ENCODE measurements at places on chromosomes 6 and 20. TPM values are rescaled to one million over a fixed set of nuclear protein-coding genes. Genes with fewer than 3 reads are reported as not detected.

DNA sequence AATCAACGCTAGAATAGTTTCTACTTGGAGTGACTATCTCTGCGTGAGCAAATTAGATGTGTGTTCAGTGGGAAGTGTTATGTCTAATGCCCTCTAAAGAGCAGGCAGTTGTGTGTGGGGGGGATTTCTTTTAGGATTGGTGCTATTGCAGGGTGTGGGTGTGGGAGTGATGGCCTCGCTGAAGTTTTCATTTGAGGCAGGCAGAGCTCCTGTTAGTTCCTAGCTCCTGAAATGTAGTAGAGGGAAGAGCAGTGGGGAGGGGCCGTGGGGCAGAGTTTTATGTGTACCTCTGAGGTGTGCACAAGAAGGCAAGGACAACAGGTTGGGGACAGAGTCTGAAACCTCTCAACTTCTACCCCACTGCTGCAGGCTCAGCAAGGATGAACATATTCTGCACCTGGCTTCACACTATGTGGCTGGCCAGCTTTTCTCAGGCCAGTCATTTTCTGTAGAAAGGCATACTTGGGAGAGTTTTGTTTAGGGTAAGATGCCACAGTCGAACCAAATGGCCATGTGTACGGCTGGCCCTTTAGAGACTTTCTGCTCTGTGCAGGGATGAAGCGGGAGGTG, 229.2 kb upstream of the SUPT3H start:
- no peak for DNase-seq
- H3K4me3 ChIP-seq, result no peak overlapping the region

Gene SCRT2
- not detected for total RNA-seq

DNA sequence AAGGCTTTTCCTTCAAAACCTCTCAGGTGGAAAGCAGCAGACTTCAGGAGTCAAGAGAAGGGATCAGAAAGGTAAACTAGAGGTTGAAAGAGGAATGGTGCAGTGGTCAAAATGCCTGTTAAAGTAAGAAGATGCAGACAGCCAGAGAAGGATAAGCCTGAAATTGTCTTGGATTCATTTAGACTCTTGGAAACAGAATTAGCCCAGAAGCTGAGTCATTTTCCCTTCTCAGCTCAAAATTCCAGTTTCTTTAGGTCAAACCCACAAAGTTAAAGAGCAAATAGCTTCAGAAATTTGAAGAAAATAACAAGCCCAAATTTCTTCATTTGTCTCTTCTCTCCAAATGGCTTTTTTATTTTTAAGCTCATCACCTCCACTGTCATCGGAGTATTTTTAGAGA, 73.9 kb downstream of the DHX35 start:
- no peak overlapping the region for H3K27ac ChIP-seq
- no peak for DNase-seq
- H3K36me3 ChIP-seq, result peaks cover 62% of the 10 kb centered on the region
- no peaks in the 10 kb centered on the region for H3K27me3 ChIP-seq
- no peaks in the 10 kb centered on the region for H3K4me1 ChIP-seq
- H3K4me3 ChIP-seq, result no peak overlapping the region

- peaks cover 18% of the 10 kb centered on the region for H3K4me1 ChIP-seq
- no peaks in the 10 kb centered on the region for H3K36me3 ChIP-seq
- no peak for DNase-seq
Observed at GRCh38 chr6:33863084-33863483, 59.3 kb upstream of the MLN start.

Gene PEX7
- total RNA-seq, result 7.4 TPM

DNA sequence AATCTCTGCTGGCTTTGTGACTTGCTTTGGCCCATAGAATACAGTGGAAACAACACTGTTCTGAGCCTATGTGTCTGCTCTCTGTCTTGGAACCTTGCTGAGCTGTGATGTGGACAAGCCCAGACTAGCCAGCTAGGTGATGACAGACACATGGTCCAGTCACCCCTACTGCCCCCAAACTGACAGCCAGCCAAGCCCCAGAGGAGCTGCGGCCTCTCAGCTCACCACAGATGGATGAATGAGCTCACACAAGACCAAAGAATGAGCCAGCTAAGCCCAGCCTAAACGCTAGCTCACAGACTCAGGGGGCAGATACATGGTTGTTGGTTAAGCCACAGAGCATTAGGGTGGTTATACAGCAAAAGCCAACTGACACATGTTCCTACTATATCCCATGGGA, 4.1 kb downstream of the AARS2 start:
- H3K4me1 ChIP-seq, result peaks cover 10% of the 10 kb centered on the region
- H3K4me3 ChIP-seq, result no peak overlapping the region
- no peak for DNase-seq

- DNase-seq, result no peak
- H3K4me3 ChIP-seq, result no peak overlapping the region
- H3K27ac ChIP-seq, result no peak overlapping the region
- H3K4me1 ChIP-seq, result no peaks in the 10 kb centered on the region
Observed at GRCh38 chr20:61571916-61572711, 320.1 kb downstream of the CDH4 start.

- H3K36me3 ChIP-seq, result no peaks in the 10 kb centered on the region
- no peak overlapping the region for H3K4me3 ChIP-seq
- no peak for DNase-seq
Observed at GRCh38 chr20:7772371-7772770, 167.9 kb downstream of the HAO1 start.

- no peaks in the 10 kb centered on the region for H3K27me3 ChIP-seq
- H3K4me3 ChIP-seq, result no peak overlapping the region
- no peaks in the 10 kb centered on the region for H3K36me3 ChIP-seq
- DNase-seq, result no peak
- no peak overlapping the region for H3K27ac ChIP-seq
Observed at GRCh38 chr6:39072830-39073229, 24.2 kb downstream of the GLP1R start.

Gene SIM1
- 0.05 TPM for total RNA-seq

Gene PTCRA
- total RNA-seq, result 145 TPM

Gene RCAN2
- total RNA-seq, result 2.0 TPM

- no peak overlapping the region for H3K4me3 ChIP-seq
- no peaks in the 10 kb centered on the region for H3K27me3 ChIP-seq
- DNase-seq, result peak; percentile 33
- peak overlapping the region; percentile 74 for H3K27ac ChIP-seq
- peaks cover 9% of the 10 kb centered on the region for H3K4me1 ChIP-seq
Observed at GRCh38 chr6:130525408-130525807, 159.6 kb downstream of the TMEM200A start.

- no peak overlapping the region for H3K4me3 ChIP-seq
- H3K4me1 ChIP-seq, result no peaks in the 10 kb centered on the region
- H3K27ac ChIP-seq, result no peak overlapping the region
- no peak for DNase-seq
- no peaks in the 10 kb centered on the region for H3K36me3 ChIP-seq
- H3K27me3 ChIP-seq, result no peaks in the 10 kb centered on the region
Observed at GRCh38 chr6:31470801-31471200, 27.1 kb upstream of the MICB start.

DNA sequence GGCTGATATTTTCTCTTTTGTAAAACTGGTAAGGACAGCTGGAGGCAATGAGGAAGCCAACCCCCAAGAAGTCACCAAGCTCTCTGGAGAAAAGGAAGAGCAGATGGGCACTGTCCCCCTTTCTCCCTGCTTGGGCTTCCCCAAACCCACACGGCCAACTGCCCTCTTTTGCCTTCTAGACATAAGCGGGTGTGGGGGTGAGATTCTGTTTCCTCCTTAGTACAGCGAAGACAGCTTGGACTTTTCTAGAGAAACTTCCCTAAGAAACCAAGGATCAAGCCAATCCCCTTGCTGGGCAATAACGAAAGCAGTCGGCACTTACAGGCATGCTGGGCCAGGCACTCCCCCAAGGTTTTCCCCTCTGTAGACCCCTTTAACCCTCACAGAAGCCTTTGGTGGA, 110.3 kb downstream of the CDC5L start:
- H3K4me3 ChIP-seq, result no peak overlapping the region
- no peaks in the 10 kb centered on the region for H3K27me3 ChIP-seq
- H3K4me1 ChIP-seq, result no peaks in the 10 kb centered on the region
- no peaks in the 10 kb centered on the region for H3K36me3 ChIP-seq
- no peak overlapping the region for H3K27ac ChIP-seq
- DNase-seq, result no peak

GRCh38 chr20:21324126-21324525, 21.0 kb downstream of the XRN2 start:
- no peaks in the 10 kb centered on the region for H3K4me1 ChIP-seq
- no peaks in the 10 kb centered on the region for H3K36me3 ChIP-seq
- no peak for DNase-seq
- H3K27ac ChIP-seq, result no peak overlapping the region
- H3K27me3 ChIP-seq, result no peaks in the 10 kb centered on the region
- no peak overlapping the region for H3K4me3 ChIP-seq

DNA sequence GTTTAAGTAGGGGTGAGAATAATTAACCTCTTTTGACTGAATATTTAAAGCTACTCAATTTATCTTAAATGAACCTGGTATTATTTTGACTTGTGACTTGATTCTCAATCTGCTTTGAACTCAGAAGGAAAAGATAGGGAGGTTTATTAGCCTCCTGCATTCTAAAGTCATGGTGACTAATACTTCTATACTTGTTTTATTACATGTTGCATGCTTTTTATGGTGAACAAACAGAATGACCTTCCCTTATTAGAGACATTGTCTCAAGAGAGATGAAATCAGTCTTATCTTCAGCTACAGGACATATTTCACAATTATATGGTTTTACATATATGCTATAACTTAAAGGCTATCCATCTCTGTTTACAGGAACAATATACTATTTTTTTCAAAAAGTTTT, 336.9 kb downstream of the KHDRBS2 start:
- DNase-seq, result no peak
- H3K4me3 ChIP-seq, result no peak overlapping the region
- no peaks in the 10 kb centered on the region for H3K36me3 ChIP-seq
- H3K4me1 ChIP-seq, result no peaks in the 10 kb centered on the region

DNA sequence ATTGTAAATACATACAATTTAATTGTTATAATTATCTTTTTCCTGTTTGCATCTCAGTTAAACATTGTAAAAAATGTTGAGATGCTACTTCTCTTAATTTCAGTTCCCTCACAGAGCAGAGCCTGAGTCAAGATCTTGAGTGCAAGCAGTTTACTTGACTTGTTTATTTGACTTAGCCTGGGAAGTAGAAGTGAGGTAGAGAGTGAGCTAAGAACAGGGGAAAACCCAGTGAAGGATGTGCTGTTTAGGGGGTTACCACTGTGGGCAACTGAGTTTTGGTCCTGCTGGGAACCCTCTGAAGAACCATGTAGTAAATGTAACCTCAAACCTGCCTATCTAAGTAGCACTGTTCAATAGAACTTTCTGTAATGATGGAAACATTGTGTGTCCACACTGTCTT, 495.2 kb upstream of the FLRT3 start:
- DNase-seq, result no peak
- H3K27ac ChIP-seq, result no peak overlapping the region
- H3K36me3 ChIP-seq, result no peaks in the 10 kb centered on the region

DNA sequence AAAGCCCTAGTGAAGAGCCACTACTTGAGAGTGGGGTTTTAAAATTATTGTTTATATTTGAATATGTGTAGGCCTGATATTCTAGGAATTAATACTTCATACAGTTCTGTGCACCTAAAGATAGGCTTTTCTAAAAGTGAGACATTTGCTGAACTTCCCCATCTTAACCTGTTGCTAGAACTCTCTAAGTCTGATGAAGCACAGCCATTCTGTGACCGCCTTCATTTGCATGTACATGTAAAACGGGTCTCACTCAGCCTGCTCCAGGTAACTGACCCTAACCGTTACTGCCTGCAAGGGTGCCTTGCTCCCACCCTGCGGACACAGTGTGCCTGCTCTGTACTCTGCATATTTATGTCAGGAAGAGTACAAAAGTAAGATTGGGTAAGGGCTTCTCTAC, 44.3 kb upstream of the IRF4 start:
- no peaks in the 10 kb centered on the region for H3K27me3 ChIP-seq
- DNase-seq, result no peak
- no peak overlapping the region for H3K27ac ChIP-seq
- peaks cover 4% of the 10 kb centered on the region for H3K36me3 ChIP-seq
- H3K4me3 ChIP-seq, result no peak overlapping the region

GRCh38 chr6:69337311-69337710, 459.5 kb downstream of the LMBRD1 start:
- H3K36me3 ChIP-seq, result no peaks in the 10 kb centered on the region
- no peak overlapping the region for H3K4me3 ChIP-seq
- H3K27ac ChIP-seq, result no peak overlapping the region
- no peak for DNase-seq
- no peaks in the 10 kb centered on the region for H3K4me1 ChIP-seq

DNA sequence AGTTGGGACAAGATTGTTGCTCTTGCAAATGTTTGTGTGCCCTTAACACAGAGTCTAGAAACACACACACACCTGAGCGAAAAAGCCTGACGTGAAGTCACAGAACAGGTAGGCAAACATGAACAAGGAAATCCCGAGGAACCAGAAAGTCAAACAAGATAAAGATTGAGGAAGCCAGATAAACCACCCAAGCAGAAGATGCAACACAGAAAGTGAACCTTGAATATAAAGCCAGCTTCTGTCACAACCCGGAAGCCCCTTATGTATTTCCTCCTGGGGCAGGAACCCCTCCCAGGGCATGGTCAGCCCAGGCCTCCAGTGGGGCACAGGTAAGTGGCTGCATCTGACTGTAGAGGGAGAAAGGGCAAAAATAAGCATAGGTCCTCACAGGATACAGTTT, 158.2 kb upstream of the SUPT3H start:
- DNase-seq, result no peak
- no peaks in the 10 kb centered on the region for H3K27me3 ChIP-seq
- H3K27ac ChIP-seq, result no peak overlapping the region
- no peaks in the 10 kb centered on the region for H3K4me1 ChIP-seq
- no peaks in the 10 kb centered on the region for H3K36me3 ChIP-seq
- no peak overlapping the region for H3K4me3 ChIP-seq

GRCh38 chr6:48610846-48611245, 499.8 kb upstream of the PTCHD4 start:
- H3K36me3 ChIP-seq, result no peaks in the 10 kb centered on the region
- H3K4me3 ChIP-seq, result no peak overlapping the region
- H3K27me3 ChIP-seq, result no peaks in the 10 kb centered on the region
- no peaks in the 10 kb centered on the region for H3K4me1 ChIP-seq

DNA sequence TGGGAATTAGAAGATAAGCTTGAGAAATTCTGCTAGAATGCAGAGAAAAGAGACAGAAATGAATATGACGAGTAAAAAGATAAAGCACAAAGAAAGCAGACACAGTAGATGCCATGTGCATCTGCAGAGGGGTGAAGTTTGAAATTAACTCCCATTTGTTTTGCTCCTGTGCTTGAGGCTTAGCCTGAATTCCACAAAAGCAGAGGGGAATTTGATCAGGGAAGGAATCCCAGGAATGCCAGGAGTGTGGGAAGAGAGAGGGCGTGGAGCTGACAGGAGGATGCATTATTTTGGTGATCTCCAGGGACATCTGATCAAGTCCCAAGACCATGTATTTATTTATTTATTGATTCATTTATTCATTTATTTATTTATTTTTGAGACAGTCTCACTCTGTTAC, 55.6 kb downstream of the SLC22A1 start:
- H3K27ac ChIP-seq, result no peak overlapping the region
- no peaks in the 10 kb centered on the region for H3K4me1 ChIP-seq
- H3K4me3 ChIP-seq, result no peak overlapping the region
- no peak for DNase-seq
- no peaks in the 10 kb centered on the region for H3K36me3 ChIP-seq

Data from thymus (tissue), 14 donors.